ENCODE measurements at places on chromosomes 12 and 14. TPM values are rescaled to one million over a fixed set of nuclear protein-coding genes. Genes with fewer than 3 reads are reported as not detected.

Gene GPRC5D
- total RNA-seq, result not detected

Gene GPR68
- total RNA-seq, result 0.14 TPM

Gene HOXC10
- 1.8 TPM for total RNA-seq

Gene SPATA7
- total RNA-seq, result 19.4 TPM

Gene SMCO2
- not detected for total RNA-seq

Gene GALNT16
- 18.5 TPM for total RNA-seq

Gene SEL1L
- 47.0 TPM for total RNA-seq

Gene TBX3
- total RNA-seq, result 0.91 TPM

Gene CCDC197
- not detected for total RNA-seq

Gene B4GALNT1
- 19.5 TPM for total RNA-seq

Gene CLEC7A
- total RNA-seq, result not detected

Gene NPAS3
- 21.1 TPM for total RNA-seq

Gene PALS1
- total RNA-seq, result 34.5 TPM

- H3K27me3 ChIP-seq, result no peaks in the 10 kb centered on the region
- H3K4me1 ChIP-seq, result peaks cover 10% of the 10 kb centered on the region
- peak overlapping the region; percentile 36 for H3K27ac ChIP-seq
Observed at GRCh38 chr12:93704122-93704521, 26.9 kb downstream of the CRADD start.

DNA sequence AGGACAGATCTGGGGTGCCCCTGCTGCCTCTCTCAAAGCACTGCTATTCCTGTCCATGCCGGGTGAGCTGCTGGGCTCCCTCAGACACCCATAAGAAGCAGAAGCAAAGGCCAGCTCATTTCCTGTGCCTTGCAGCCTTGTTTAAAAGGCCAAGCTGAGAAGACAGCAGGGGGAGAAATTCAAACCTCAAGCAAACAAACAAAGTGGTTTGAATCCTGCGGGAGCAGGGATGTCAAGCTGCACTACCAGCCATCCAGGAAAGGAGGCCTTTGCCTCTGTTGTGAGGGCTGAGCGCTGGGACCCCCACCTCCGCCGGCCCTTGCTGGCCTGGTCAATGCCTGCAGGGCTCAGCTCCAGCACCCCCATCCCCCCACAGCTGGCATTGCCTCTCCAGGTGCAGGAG, 176.5 kb downstream of the PIWIL1 start:
- peaks cover 14% of the 10 kb centered on the region for H3K27me3 ChIP-seq
- no peaks in the 10 kb centered on the region for H3K4me1 ChIP-seq
- no peak overlapping the region for H3K4me3 ChIP-seq

GRCh38 chr12:109762071-109762672, 48.5 kb downstream of the FAM222A start:
- no peak for DNase-seq
- H3K4me1 ChIP-seq, result no peaks in the 10 kb centered on the region
- H3K27ac ChIP-seq, result peak overlapping the region; percentile 57
- peaks cover 3% of the 10 kb centered on the region for H3K36me3 ChIP-seq

DNA sequence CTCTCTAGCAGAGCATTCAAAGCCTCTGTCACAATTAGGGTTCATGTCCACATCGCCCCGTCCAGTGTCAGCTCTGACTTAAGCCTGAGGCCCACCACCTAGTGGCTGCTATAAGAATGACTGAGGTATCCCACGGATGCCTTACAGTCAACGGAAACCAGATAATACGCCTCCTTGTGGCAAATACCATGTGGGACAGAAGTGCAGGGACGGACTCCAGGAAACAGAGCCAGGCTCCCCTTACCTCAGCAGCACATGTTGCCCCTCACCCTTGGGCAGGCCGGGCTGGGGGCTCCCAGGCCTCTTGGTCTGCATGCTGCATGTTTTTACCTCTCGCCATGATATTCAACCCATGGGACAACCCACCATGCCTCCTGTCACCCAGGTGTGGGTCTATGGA, 86.3 kb downstream of the VWF start:
- peak; percentile 56 for DNase-seq
- no peak overlapping the region for H3K27ac ChIP-seq
- peaks cover 4% of the 10 kb centered on the region for H3K4me1 ChIP-seq
- no peaks in the 10 kb centered on the region for H3K27me3 ChIP-seq
- no peak overlapping the region for H3K4me3 ChIP-seq
- H3K36me3 ChIP-seq, result no peaks in the 10 kb centered on the region

DNA sequence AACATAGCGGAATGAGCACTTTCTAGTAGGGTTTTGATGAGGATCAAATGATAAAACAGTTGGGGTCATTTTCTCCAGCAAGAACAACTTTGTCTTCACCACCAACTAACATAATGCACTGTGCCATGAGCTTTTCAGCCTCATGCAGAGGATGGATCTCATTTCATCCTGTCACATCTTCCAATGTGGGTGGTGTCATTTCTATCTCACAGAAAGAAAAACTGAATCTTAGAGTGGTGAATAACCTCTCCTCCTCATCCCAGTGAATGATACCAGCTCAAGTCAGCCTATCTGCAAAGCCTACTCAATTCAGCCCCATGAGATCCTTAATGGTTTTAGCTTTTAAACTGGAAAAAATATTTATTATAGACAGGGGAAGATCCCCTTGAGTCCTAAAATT, 1147.2 kb downstream of the VRK1 start:
- H3K27ac ChIP-seq, result no peak overlapping the region
- no peak overlapping the region for H3K4me3 ChIP-seq
- DNase-seq, result no peak
- no peaks in the 10 kb centered on the region for H3K4me1 ChIP-seq

GRCh38 chr12:42810006-42810405, 220.5 kb upstream of the PRICKLE1 start:
- no peak overlapping the region for H3K27ac ChIP-seq
- DNase-seq, result no peak
- no peaks in the 10 kb centered on the region for H3K27me3 ChIP-seq
- H3K4me3 ChIP-seq, result no peak overlapping the region

DNA sequence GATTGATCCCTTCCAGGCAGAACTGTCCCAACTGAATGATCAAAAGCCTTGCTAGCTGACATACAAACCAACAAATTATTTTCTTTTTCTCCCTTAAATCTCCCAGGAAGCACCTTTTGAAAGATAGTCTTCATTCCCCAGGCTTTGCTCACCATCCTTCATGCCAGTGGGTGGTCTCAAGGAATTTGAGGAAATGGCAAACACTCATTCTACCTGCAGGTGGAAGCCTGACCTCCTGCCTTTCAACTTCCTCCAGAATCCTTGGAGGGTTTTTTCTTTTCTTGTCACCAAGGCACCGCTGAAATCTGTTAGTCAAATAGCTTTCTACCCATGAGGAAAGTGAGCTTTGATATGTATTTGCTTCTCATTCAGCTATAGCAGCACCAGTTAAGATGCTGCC, 128.5 kb downstream of the WIF1 start:
- no peaks in the 10 kb centered on the region for H3K36me3 ChIP-seq
- H3K27me3 ChIP-seq, result no peaks in the 10 kb centered on the region
- peaks cover 19% of the 10 kb centered on the region for H3K4me1 ChIP-seq
- no peak for DNase-seq
- no peak overlapping the region for H3K4me3 ChIP-seq
- H3K27ac ChIP-seq, result no peak overlapping the region

DNA sequence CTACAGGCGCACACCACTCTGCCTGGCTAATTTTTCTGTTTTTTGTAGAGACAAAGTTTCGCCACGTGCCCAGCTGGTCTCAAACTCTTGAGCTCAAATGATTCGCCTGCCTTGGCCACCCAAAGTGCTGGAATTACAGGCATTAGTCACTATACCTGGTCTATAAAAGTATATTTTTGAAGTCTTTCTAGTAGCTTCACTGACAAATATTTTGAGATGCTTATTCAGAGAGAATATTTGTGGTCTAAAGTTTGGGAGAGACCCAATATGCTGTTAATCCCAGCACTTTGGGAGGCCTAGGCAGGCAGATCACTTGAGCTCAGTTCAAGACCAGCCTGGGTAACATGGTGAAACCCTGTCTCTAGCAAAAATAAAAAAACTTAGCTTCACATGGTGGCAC, 22.0 kb upstream of the PPP1R12A start:
- no peak overlapping the region for H3K27ac ChIP-seq
- no peaks in the 10 kb centered on the region for H3K4me1 ChIP-seq
- H3K36me3 ChIP-seq, result peaks cover 7% of the 10 kb centered on the region
- H3K4me3 ChIP-seq, result no peak overlapping the region
- no peak for DNase-seq
- no peaks in the 10 kb centered on the region for H3K27me3 ChIP-seq

GRCh38 chr12:77325511-77326236, 260.3 kb upstream of the E2F7 start:
- H3K4me3 ChIP-seq, result peak overlapping the region; percentile 97
- peaks cover 54% of the 10 kb centered on the region for H3K27me3 ChIP-seq
- no peak for DNase-seq
- peaks cover 17% of the 10 kb centered on the region for H3K4me1 ChIP-seq
- H3K27ac ChIP-seq, result no peak overlapping the region
- no peaks in the 10 kb centered on the region for H3K36me3 ChIP-seq

GRCh38 chr14:32625211-32625610, 296.1 kb downstream of the AKAP6 start:
- no peaks in the 10 kb centered on the region for H3K36me3 ChIP-seq
- DNase-seq, result no peak
- no peak overlapping the region for H3K27ac ChIP-seq
- H3K27me3 ChIP-seq, result no peaks in the 10 kb centered on the region
- H3K4me1 ChIP-seq, result peaks cover 8% of the 10 kb centered on the region
- no peak overlapping the region for H3K4me3 ChIP-seq

- H3K27ac ChIP-seq, result peak overlapping the region; percentile 65
- no peak for DNase-seq
- peaks cover 79% of the 10 kb centered on the region for H3K4me1 ChIP-seq
- no peaks in the 10 kb centered on the region for H3K27me3 ChIP-seq
- peak overlapping the region; percentile 16 for H3K4me3 ChIP-seq
Observed at GRCh38 chr14:33788161-33788560, 162.7 kb downstream of the EGLN3 start.

DNA sequence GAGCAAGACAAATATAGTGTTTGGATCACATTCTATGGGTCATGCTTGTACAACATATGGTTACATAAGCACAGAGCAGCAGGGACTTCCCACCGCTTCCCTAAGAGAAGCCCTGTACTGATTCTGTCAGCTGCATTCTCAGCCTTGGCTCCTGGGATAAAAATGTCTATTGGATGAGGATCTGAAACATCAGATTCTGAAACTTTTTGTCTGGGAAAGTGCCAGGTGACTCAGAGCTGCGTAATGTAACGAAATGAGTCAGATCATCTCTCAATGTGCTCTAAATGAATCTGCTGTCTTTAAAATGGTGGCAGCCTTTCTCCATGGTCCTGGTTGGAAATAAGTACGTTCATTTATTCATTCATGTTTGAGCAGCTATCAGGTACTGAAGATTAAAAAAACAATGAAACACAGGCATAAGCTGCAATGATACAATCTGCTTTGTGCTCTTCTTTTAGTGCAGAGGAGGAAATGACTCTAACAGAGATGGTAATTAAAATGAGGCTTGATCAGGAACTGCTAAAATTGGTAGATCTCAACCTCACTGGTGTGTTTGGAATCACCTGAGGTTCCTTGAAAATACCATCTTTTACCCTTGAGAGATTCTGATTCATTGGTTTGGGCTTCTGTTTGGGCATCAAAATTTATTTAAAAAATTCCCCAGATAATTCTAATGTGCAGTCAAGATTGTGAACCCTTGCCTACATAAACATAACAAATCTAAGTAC, 99.1 kb upstream of the NAP1L1 start:
- DNase-seq, result no peak
- no peak overlapping the region for H3K27ac ChIP-seq
- no peaks in the 10 kb centered on the region for H3K27me3 ChIP-seq
- no peaks in the 10 kb centered on the region for H3K4me1 ChIP-seq
- no peaks in the 10 kb centered on the region for H3K36me3 ChIP-seq

DNA sequence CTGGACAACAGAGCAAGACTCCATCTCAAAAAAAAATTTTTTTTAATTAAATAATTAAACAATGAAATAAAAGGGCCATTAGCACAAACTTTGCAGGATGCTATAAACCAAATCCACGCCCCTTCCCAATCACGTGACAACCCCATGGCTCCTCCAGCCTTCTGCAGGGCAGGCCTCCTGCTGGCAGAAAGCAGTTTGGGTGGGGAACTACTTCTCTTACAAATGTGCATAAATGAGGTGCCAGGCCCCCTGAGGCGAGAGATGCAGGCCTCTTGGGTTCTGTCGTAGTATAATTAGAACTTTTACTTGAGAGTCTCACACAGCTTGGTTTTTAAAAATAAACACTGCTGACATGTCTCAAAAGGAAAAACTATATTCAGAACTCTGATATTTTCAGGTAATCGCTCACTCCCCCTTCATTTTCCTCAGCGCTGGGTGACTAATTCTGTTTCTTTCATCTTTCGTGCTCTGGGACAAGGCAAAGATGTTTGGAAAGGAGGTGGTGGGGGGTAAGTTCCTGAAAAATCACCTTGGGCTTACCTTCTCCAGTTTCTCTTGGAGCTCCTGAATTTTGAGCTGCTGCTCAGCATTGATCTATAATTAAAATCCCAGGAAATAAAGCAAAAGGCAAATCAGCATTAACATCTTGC, 101.7 kb downstream of the CIT start:
- no peaks in the 10 kb centered on the region for H3K27me3 ChIP-seq
- peaks cover 17% of the 10 kb centered on the region for H3K36me3 ChIP-seq
- H3K4me3 ChIP-seq, result no peak overlapping the region
- no peaks in the 10 kb centered on the region for H3K4me1 ChIP-seq
- no peak for DNase-seq

DNA sequence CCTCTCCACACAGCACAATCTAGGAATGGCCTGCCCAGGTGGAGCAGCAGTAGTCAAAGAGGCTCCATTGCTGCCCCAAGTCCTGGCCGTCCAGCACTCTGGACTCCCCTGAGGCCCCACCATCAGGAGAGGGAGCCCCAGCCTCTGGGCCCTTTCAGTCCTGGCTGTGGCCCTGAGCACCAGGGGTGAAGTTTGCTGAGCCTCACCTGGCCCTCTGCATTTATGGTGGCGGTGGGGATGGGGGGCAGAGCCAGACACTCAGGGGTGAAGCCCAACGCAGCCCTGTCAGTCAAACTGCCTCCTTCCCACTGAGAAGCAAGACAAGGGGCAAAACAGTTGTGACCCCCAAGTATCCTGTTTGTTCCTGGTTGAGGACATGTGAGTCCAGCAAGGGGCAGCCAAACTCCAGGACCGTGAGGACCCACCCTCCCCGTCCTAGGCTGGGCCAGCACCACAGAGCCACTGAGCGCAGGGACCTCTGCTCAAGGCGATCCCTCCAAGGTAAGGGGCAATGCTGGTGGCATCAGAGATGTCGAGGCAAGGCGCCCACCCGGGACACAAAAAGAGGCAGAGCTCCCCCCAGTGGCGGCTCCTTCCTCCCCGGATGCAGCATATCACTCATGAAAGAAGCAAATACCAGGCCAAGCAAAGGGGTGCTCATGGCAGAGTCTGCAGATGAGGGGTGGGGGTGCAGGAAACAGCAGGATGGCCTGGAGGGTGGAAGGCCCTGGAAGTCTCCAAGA, 4.8 kb upstream of the AMN start:
- no peaks in the 10 kb centered on the region for H3K36me3 ChIP-seq
- no peaks in the 10 kb centered on the region for H3K4me1 ChIP-seq
- H3K27ac ChIP-seq, result no peak overlapping the region
- H3K27me3 ChIP-seq, result no peaks in the 10 kb centered on the region
